Muscle of leg (tissue), 16 donors: ENCODE measurements at places on chromosomes 1 and 21.

- DNase-seq, result peak; percentile 91
Measured at GRCh38 chr1:234925440-234926263, 203.0 kb downstream of the TOMM20 start.

DNA sequence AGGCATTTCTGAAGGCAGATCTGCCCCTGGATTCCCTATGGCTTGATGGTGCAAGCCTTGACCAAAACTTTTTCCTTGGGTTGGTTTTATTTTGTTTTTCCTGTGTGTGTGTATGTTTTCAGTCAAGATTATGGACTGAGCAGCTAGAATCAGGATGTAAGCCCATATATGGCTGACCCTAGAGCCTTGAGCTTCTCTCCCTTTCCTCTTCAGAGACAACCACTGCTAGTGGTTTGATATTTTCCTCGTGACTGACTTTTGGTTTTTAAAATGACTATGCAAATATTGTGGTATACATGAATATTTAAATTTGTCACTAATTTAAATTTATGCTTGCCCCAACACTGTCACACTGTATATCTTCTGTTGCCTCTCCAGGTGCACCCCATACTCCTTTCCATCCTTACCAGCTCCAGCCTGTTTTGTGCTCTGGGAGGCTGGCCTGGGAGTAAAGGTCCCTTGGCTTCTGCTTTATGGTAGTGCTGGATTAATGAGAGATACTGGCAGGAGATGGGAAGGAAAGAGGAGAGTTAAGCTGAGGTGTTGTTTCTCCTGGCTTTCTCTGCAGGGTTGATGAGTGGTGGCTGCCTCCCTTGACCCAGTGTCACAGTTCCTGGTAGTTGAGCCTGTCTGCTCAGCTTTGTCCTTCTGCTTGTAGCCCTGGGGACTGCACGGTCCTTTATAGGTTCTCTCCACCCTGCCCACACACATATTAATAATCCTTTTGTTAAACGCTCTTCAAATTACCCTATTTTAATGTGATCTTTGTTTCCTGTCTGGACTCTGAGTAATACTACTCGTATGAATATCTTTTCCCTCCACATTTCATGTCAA is 44.4 kb downstream of the RWDD3 start:
- no peak for DNase-seq

GRCh38 chr1:81254560-81254959 is 546.2 kb upstream of the ADGRL2 start:
- no peak for DNase-seq

DNA sequence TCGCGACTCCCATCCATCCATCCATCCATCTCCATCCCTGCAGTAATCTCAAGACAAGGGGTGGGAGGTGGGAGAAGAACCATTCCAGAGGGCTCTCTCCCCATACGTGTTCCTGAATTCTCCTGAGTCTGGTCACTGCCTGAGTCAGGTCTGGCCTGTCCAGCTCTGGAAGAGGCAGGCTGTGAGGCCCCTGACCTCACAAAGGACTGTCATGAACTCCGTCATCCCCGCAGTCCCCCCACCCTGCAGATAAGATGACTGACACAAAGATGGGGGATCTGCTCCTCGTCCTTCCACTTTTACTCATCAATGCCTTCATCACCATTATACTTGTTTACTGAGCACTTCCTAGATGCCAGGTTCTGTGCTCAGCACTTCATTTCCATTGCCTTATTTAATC is 1.6 kb upstream of the MAP7D1 start:
- no peak for DNase-seq

DNA sequence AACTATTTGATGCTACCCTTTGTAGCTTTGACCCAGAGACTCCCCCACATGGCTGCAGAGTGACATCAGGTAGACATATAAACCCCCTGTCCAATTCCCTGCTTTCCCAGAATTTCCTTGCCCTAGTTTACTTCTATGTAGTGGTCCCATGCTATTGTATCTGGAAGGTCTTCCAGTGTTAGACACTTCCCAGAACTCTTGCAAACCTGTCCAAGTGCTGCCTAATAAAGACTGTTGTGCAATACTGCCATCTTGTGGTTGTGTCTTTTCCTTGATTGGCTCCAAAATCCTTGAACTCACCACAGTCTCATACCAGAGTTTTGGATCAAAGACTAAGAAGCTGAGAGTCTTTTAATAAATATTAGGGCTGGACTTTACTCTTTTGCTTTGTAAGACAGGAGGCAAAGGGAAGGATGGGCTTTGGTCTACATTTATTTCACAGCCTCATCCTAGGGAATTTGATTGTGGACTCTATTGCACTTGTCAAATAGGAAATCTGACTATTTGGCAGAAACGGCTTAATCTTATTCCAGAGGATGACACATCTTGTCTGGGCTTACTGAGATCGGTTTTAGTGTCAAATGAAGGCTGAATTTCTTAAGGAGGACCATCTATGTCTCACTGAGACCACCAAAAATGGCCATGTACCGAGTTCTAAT is 169.9 kb downstream of the LRRC7 start:
- DNase-seq, result peak; percentile 83

GRCh38 chr1:28871631-28872401 is 42.6 kb upstream of the EPB41 start:
- DNase-seq, result no peak

- no peak for DNase-seq
Measured at GRCh38 chr1:248918131-248918530, 12.1 kb downstream of the PGBD2 start.

DNA sequence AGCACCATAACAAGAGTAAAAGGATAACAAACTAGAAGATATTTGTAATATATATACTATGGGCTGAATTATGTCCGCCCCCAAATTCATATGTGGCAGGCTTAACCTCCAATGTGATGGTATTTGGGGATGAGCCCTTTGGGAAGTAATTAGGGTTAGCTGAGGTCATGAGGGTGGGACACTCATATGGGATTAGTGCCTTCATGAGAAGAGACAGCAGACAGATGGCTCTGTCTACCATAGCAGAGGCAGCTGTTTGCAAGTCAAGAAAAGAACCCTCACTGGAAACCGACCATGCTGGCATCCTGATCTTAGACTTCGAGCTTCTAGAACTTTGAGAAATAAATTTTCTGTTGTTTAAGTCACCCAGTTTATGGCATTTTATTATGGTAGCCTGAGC is 303.6 kb downstream of the LMO4 start:
- DNase-seq, result no peak
